ENCODE measurements at places on chromosomes 5 and 9.

GRCh38 chr9:31023847-31024246 lies 1360.6 kb upstream of the ACO1 start:
- no peak for DNase-seq

- peak; percentile 57 for DNase-seq
Observed at GRCh38 chr9:35856882-35857281, 13.3 kb downstream of the OR13J1 start.

DNA sequence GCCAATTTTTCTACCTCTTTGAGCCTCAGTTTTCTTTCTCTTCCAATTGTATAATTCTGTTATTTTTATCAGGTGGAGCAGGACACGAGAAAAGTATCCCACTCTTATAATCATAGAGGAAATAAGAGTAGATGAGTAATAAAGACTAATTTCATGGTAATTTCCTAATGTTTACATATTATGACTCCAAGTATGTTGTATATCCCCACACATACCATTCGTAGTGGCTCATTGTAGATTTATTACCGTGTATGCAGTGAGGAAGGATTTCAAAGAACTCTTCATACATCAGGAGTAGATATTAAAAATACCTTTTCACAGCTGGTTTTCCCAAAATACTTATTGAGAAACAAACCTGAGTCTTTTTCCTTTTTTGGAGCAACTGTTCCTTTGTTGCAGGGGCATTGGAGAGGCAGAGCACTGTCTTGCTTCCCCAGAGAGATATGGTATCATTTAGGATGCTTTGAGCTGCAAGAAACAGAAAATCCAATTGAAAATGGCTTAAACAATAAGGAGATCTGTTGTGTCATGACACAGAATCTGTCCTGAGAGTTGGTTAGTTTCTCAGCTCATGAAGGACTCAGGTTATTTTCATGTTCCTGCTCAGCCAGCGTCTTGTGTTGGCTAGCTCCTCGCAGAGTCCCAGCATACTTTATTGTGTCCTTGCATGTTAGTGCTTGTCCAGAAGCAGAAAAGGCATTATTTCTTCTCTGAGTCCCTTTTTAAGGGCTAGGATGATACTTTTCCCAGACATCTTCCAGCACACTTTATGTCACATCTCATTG lies 291.2 kb downstream of the ARHGAP26 start:
- no peak for DNase-seq

GRCh38 chr5:61344187-61344944 lies 12.3 kb downstream of the ZSWIM6 start:
- DNase-seq, result no peak

DNA sequence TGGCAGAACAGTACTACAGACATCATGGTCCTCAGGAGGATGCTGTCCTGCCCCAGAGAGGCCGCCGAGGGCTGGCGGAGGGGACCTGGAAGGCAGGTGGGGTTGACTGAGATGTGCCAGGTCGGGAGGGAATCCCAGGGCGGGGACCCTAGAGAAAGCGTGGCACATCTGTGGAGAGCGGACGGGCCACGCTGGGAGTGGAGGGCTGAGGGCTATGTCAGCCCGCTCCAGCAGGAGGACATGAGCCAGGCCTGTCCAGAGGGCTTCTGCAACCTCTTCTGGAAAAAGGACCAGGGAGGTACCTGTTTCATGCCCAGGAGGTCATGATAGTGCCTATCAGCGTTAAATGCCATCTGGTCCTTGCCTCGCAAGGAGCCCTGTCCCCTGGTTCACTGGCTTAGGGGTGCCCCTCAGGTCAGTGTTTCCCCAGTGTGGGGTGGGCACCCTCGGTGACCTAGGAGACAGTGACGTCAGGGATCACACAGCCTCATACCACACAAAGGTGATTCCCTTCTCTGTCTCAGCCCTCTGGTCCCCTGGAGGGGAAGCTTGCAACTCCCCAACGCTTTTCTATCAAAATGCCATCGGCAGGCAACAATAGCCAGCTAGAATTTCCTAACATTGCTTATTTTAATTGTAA lies 103.6 kb upstream of the IER5L start:
- DNase-seq, result peak; percentile 65

- DNase-seq, result no peak
Observed at GRCh38 chr5:9428272-9428671, 117.6 kb downstream of the SEMA5A start.

- no peak for DNase-seq
Observed at GRCh38 chr9:99803694-99804093, 18.0 kb upstream of the NR4A3 start.

Measured in type B pancreatic cell (in vitro differentiated cells).